IMR-90 (cell line): ENCODE measurements at places on chromosomes 1 and 21.

DNA sequence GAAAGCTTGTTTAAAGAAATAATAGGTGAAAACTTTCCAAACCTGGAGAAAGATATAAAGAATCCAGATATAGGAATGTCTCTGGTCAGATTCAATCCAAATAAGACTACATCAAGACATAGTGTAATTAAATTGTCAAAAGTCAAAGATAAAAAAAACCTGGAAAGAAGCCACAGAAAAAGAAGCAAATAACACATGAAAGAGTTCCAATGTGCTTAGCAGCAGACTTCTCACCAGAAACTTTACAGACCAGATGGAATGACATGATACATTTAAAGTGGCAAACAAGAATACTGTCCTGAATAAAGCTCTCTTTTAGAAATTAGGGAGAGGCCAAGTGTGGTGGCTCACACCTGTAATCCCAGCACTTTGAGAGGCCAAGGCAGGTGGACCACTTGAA is 1039.9 kb downstream of the KCNT2 start:
- peak; percentile 75 for DNase-seq

DNA sequence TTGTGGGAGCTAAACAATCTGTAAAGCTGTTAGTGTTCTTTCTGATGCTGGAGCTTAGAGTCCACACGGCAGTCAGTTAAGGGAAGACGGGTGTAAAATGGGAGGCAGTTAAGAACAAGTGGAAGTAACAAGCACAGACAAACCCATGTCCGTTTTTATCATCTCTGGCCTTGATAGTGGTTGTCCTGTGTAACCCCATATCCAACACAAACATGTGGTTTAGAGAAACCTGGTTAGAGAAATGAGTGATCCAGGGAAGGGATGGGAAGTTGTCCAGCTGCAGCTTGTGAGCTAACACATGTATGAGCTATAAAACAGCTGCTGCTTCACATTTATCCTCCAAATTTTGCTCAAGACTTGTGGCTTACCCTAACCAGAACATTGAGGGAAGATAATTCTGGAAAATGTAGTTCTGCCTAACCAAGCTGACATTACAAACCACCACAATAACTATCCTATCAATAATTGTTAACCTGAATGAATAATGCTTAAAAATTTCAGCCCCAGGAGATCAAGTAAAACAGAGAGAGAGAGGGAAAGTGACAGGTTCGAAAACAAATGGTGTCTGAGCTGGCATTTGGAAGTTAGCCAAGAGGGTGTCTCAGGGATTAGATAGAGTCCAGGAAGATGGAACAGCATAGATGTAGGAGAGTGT is 10.6 kb upstream of the C1orf162 start:
- DNase-seq = peak; percentile 84

- peak; percentile 31 for DNase-seq
These were observed 132.5 kb upstream of the ZNF648 start for GRCh38 chr1:182193908-182194550.

GRCh38 chr1:23392125-23392855 is 22.7 kb upstream of the ZNF436 start:
- no peak for DNase-seq
